ENCODE measurements at places on chromosomes 16 and 17. TPM values are rescaled to one million over a fixed set of nuclear protein-coding genes. Genes with fewer than 3 reads are reported as not detected.

HCRT gene
- not detected for total RNA-seq

CUEDC1 gene
- 25.6 TPM for total RNA-seq

VMO1 gene
- 1.8 TPM for total RNA-seq

TAX1BP3 gene
- total RNA-seq, result 139 TPM

ARHGDIG gene
- not detected for total RNA-seq

PLCG2 gene
- 5.6 TPM for total RNA-seq

PRM1 gene
- total RNA-seq, result not detected

JUP gene
- total RNA-seq, result 52.6 TPM
